ENCODE measurements at places on chromosomes 5 and 9.

DNA sequence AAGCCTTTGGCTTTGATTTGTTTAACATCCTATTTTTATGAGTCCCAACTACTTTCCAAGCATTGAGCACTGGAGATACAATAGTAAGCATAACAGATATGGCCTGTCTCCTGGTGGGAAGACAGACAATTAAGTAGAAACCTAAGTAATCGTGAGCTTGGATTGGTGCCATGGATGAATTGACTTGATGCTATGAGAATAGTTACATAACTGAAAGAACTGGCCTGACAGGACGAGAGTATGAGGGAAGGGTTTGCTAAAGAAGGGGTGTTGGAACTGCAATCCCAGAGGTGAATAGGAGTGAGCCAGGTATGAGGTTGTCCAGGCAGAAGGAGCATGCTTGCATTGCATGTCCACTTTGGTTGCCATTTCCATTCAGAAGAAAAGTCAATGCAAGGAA, 52.4 kb downstream of the GPR21 start:
- no peak for DNase-seq

DNA sequence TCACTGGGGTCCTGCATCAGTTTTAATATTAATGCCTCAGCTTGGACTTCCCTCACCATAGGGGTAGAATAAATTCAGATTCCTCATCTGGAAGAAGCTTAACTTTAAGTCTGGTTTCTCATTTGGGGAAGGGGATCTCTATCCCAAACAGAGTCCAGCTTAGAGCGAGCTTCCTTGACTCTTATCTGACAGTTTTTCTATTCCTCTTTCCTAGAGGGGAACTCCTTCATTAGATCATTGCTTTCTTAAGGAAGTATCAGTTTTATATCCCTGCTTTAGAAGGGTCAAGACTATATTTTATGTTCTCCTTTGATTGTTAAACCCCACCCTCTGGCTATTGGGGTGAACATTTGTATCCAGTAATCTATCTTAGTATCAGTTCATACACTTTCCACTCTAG, 24.2 kb upstream of the CDC42SE2 start:
- no peak for DNase-seq

DNA sequence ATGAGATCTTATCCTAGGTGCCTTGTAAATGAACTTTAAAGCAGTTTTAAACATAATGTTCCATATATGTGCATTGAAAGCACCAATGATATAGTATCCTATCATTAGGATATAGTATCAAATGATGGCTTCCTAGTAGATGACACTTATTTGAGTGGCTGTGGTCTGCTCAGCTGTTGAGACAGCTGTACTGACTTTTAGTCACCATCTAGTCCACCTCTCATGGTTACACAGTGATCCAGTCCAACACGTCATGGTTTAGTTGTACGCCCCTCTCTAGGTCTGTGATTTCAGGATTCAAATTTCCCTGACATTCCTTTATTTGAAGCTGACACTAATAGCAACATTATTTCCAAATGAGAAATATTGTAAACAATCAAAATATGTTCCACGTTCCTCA, 127.3 kb upstream of the TUT7 start:
- DNase-seq = no peak

GRCh38 chr5:181222630-181223057, 437 bp upstream of the TRIM41 start:
- DNase-seq = no peak

- no peak for DNase-seq
These were observed 753 bp downstream of the FANCC start for GRCh38 chr9:95316794-95317118.

DNA sequence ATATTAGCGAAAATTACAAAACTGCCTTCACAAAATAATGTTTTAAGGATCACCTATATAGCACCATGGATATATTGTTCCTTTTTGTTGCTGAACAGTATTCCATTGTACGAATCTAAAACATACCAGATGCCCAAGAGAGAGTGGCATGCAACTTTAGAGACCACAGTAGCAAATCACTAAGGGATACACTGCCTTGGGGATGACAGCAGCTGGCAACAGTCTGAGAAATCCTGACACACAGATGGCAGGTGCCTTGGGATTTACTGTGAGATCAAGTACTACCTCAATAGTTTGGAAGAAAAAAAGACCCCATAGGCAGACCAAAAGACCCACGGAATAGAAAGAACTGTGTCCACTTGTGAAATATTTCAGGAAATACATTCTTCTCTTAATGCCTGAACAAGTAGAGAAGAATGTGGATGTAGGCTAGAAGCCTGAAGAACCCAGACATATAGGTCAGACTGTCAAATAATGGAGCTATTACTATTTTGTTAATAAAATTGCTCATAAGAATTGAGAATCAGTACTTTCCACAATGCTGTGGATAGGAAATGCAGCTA, 53.4 kb downstream of the PLPP1 start:
- DNase-seq = no peak

DNA sequence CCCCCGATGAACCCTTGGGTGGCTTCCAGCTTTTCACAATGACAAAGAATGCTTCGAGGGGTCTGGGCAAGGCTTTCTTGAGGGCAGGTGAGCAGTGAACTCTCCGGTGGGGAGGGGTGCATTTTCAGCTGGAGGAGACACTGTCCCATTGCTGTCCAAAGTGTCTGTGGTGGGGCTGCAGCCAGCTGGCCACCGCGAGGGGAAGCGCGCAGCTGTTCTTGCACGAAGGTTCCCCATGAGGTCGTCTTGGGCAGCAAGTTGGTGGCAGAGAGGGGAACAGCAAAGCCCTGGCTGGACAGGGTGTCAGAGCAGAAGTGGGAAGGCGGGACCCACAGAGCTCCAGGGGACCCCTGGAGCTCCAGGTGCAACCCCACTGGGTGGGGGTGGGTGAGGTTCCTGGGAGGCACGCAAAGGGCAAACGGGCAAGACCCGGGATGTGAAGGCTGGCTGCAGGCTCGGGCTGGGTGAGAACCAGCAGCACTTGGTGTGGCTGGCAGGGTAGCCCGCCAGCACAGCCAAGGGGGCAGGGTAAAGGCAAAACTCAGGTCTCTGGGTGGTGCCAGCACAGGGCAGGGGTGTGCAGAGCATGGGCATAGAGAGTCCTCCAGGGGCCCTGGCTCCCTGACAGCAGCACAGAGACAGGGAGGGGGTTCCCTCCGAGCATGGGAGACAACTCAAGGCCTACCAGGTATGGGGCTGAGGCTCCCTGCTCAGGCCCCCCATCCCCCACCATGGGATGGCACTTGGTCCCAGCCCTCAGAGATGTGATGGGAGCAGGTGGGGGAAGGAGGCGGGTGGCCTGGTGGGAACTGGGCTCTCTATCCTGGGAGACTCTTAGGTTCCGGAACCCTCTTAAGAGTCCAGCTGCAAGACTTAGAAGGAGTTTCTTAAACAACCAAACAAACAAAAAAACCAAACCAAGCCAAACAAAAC, 26.6 kb downstream of the TSPAN17 start:
- DNase-seq = no peak

- peak; percentile 82 for DNase-seq
These were observed 28.4 kb upstream of the SLC12A7 start for GRCh38 chr5:1140171-1140817.

GRCh38 chr5:42590566-42590965, 166.1 kb upstream of the CCDC152 start:
- DNase-seq = no peak

- no peak for DNase-seq
These were observed 93.4 kb downstream of the KCNIP1 start for GRCh38 chr5:170597109-170597751.

GRCh38 chr9:38768351-38768761, 48.4 kb upstream of the FAM240B start:
- DNase-seq = no peak

GRCh38 chr5:71591100-71591499, 4.0 kb downstream of the MCCC2 start:
- DNase-seq = no peak
